ENCODE measurements at places on chromosomes 5 and 9. TPM values are rescaled to one million over a fixed set of nuclear protein-coding genes. Genes with fewer than 3 reads are reported as not detected.

GRCh38 chr9:133493845-133494540 is 15.1 kb upstream of the SLC2A6 start:
- DNase-seq, result no peak
- no peaks in the 10 kb centered on the region for H3K4me1 ChIP-seq
- H3K36me3 ChIP-seq, result no peaks in the 10 kb centered on the region

- H3K36me3 ChIP-seq, result no peaks in the 10 kb centered on the region
- DNase-seq, result no peak
- H3K27ac ChIP-seq, result no peak overlapping the region
- H3K27me3 ChIP-seq, result no peaks in the 10 kb centered on the region
These were observed 70.9 kb downstream of the GAPVD1 start for GRCh38 chr9:125332527-125332926.

RASGRF2 gene
- 2.1 TPM for polyA plus RNA-seq

TMEFF1 gene
- polyA plus RNA-seq, result not detected

DNA sequence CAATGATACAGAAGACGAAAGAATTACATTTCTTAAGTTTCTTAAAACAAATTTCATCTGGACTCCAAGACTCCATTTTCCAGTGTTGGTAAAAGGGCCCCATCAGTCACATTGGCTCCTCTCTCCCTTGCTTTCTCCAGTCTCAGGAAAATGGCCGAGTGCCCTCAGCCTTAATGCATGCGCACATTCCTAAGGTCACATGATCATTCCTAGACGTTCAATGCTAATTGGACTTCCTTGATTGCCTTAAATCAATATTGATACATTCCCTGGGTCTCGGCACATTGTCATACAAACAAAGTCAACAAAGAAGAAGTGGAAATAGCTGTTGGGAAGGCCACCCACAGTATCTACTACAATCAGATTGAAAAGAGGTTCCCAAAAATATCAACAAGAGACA is 413.6 kb upstream of the GRAMD2B start:
- no peak for DNase-seq
- no peaks in the 10 kb centered on the region for H3K27me3 ChIP-seq
- H3K27ac ChIP-seq, result no peak overlapping the region

TAF11L10 gene
- not detected for polyA plus RNA-seq

- no peaks in the 10 kb centered on the region for H3K36me3 ChIP-seq
- H3K4me3 ChIP-seq, result no peak overlapping the region
- no peak for DNase-seq
- H3K27ac ChIP-seq, result no peak overlapping the region
- H3K27me3 ChIP-seq, result no peaks in the 10 kb centered on the region
- H3K4me1 ChIP-seq, result no peaks in the 10 kb centered on the region
These were observed 18.3 kb upstream of the LPAR1 start for GRCh38 chr9:111056538-111056937.

DNA sequence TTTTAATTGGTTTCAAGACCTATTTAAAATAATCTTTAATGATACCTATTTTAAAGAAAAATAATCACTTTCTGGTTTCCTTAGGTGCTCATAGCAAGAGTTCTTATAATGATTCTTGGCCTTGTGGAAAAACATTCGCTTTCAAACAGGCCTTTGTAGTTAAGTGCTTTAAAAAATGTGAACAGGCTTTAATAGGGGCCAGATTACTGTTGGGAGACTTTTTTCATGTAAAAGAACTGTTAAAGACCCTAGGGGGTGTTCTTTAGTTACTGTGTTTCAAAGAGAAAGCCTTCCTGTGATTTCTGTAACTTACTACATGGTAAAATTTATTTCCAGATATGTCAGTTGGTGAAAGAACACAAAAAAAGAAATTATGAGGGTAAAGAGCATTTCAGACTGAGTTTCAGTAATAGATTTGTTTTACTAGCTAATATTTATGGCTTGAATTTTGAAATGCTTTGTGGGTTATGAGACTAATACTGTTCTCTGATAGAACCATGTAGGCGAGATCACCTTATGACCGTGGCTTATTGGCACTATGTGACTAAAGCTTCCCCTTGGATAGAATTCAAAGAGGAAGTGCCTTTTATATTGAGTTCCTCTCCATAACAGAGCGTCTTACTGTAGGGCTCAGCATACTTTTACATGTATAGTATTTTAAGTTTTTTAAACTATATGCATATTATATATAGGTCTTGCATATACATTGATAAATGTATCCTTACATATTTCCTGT is 70.7 kb downstream of the CSNK1G3 start:
- no peak overlapping the region for H3K4me3 ChIP-seq
- no peaks in the 10 kb centered on the region for H3K36me3 ChIP-seq
- peaks cover 4% of the 10 kb centered on the region for H3K4me1 ChIP-seq
- H3K27me3 ChIP-seq, result no peaks in the 10 kb centered on the region
- no peak overlapping the region for H3K27ac ChIP-seq

- no peak overlapping the region for H3K4me3 ChIP-seq
- H3K36me3 ChIP-seq, result no peaks in the 10 kb centered on the region
- H3K27me3 ChIP-seq, result no peaks in the 10 kb centered on the region
- no peak overlapping the region for H3K27ac ChIP-seq
These were observed 10.4 kb downstream of the CD74 start for GRCh38 chr5:150402229-150402773.

ADAMTS12 gene
- 5.1 TPM for polyA plus RNA-seq

DNA sequence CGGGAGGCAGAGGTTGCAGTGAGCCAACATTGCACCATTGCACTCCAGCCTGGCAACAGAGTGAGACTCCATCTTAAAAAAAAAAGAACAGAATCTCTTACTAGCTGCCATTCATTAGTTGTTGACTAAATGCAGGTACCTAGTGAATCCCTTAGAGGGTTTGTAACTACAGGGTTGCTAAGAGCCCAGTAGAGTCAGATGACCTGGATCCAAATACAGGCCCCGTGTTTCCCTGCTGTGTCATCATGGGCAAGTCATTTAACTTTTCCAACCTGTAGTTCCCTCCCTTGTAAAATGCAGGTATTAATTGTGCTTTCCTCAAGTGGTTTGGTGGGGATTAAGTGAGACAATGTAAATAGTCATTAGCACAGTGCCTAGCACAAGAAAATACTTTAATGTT is 32.8 kb downstream of the PLAC8L1 start:
- H3K4me1 ChIP-seq, result no peaks in the 10 kb centered on the region
- H3K27me3 ChIP-seq, result no peaks in the 10 kb centered on the region
- no peak for DNase-seq
- H3K4me3 ChIP-seq, result no peak overlapping the region
- H3K36me3 ChIP-seq, result no peaks in the 10 kb centered on the region

GRCh38 chr9:135381762-135382310 is 97.7 kb upstream of the PPP1R26 start:
- peaks cover 8% of the 10 kb centered on the region for H3K27me3 ChIP-seq
- H3K36me3 ChIP-seq, result no peaks in the 10 kb centered on the region
- H3K27ac ChIP-seq, result no peak overlapping the region
- no peaks in the 10 kb centered on the region for H3K4me1 ChIP-seq
- H3K4me3 ChIP-seq, result no peak overlapping the region
